ENCODE measurements at places on chromosomes 6 and 20. TPM values are rescaled to one million over a fixed set of nuclear protein-coding genes. Genes with fewer than 3 reads are reported as not detected.

TFAP2A gene
- total RNA-seq: 0.97 TPM

MLN gene
- not detected for total RNA-seq

- DNase-seq: no peak
Measured at GRCh38 chr20:38301309-38301708, 2.6 kb upstream of the BPI start.

GRCh38 chr20:47019121-47019824 lies 124.6 kb downstream of the EYA2 start:
- no peak for DNase-seq
